ENCODE measurements at places on chromosomes 12 and 14.
A peak's percentile ranks its signal among the peaks of the same experiment; 100 is the strongest.

- DNase-seq, result peak; percentile 65
These were observed 565 bp downstream of the SPRYD3 start for GRCh38 chr12:53078425-53079225.

GRCh38 chr12:31899109-31899508, 60.1 kb upstream of the RESF1 start:
- no peak for DNase-seq

- DNase-seq, result no peak
These were observed 186.6 kb upstream of the PLEKHG7 start for GRCh38 chr12:92516277-92516600.

DNA sequence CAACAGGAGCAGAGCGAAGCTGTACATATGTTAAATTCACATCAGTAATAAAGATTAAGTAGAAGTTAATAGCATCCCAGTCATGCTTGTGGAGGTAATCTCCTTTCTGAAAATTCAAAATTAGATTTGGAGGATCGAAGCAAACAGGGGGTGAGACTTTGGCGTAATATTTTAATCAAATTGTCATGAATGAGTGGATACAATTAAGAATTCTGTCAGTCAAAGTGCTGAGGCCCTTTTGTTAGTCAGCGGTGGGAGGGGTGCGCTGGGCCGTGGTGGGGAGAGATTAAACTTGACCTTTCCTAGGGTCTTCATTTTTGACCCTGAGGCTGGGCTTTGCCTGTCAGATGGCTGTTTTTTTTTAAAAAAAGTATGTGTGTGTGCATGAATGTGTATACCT, 226.7 kb downstream of the VRK1 start:
- no peak for DNase-seq

- DNase-seq, result no peak
These were observed 22.9 kb upstream of the AKAP5 start for GRCh38 chr14:64442300-64442988.

- peak; percentile 70 for DNase-seq
These were observed 46.7 kb downstream of the TMCC3 start for GRCh38 chr12:94603434-94604365.

GRCh38 chr14:100376751-100377171, 53.6 kb downstream of the SLC25A47 start:
- no peak for DNase-seq

DNA sequence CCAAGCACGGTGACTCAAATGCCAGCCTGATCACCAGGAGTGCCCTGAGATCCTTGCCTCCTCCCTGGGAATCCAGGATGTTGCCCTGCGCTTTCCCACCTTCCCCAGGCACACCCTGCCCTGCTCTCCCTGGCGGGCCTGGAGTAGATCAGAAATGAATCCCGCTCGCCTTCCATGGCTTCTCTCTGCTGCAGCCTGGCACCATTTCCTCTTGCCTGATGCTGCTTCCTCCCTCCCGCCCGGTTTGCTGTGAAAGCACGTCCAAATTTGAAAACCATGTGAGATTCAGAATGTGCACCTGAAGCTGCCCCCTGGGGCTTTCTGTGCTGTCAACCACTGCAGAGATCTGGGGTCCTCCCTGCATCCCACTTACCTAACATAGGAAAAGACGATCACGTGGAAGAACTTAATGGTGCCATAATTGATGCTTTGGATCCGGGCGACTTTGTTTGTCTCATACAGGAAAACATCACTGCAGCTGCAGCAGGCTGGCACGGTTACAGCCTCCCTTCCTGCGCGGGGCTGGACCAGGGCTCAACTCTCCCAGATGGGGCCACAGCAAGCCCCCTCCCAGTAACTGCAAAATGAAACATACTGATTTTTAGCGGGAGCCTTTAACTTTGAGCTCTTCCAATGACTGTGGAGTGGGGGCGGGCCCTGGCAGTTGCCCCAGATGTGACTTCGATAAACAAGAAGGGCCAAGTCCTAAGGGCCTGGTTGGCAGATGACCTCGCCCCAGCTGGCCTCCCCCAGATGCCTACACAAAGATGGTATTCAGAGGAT, 24.9 kb upstream of the C12orf76 start:
- DNase-seq, result peak; percentile 44

DNA sequence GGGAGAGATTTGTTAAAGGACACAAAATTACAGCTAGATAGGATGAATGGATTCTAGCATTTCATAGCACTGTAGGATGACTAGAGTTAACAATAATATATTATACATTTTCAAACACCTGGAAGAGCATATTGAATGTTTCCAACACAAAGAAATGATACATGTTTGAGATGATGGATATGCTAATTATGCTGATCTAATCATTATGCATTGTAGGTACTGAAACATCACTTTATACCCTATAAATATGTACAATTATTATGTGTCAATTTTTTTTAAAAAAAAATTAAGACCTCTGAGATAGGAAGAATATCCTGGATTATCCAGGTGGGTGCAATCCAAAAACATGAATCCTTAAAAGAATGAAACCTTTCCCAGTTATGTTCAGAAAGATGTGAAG, 100.3 kb upstream of the CPNE8 start:
- no peak for DNase-seq

DNA sequence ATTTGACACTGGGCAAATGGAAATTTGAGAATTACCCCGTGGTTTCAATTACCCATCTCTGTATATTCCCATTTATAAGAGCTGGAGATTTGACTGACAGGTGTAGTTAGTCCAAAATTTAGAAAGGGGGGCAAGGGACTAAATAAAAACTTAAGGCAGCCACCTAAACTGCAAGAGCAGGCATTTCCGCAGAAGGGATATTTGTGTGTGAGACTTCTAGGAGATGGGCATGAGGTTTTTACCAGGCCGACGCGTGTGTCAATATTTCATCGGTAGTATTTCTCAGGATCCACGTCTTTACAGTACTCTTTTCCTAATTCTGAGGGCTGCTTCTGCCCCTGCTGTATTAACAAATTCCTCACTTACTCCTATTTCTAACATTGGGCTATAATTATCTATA, 1.4 kb downstream of the FAR2 start:
- no peak for DNase-seq

- DNase-seq, result no peak
These were observed 104.5 kb upstream of the AMIGO2 start for GRCh38 chr12:47184229-47184628.

DNA sequence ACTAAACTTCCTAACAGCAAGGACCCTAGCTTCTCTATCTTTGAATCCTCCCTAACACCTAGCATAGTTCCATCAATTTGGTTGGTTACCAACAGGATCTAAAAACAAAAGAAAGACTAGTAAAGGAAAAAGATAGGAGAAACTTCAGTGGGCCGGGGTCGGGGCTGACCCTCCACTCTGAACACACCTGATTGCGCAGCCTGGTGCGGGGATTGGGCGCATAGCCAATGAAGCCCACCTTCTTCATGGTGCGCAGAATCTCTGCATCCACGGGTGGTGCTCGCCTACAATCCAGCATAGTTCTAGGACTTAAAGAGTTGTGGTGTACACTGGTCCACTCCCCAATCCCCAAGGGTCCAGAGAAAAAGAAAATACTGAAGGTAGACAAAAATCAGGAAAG, 7.7 kb downstream of the PAN2 start:
- DNase-seq, result no peak

DNA sequence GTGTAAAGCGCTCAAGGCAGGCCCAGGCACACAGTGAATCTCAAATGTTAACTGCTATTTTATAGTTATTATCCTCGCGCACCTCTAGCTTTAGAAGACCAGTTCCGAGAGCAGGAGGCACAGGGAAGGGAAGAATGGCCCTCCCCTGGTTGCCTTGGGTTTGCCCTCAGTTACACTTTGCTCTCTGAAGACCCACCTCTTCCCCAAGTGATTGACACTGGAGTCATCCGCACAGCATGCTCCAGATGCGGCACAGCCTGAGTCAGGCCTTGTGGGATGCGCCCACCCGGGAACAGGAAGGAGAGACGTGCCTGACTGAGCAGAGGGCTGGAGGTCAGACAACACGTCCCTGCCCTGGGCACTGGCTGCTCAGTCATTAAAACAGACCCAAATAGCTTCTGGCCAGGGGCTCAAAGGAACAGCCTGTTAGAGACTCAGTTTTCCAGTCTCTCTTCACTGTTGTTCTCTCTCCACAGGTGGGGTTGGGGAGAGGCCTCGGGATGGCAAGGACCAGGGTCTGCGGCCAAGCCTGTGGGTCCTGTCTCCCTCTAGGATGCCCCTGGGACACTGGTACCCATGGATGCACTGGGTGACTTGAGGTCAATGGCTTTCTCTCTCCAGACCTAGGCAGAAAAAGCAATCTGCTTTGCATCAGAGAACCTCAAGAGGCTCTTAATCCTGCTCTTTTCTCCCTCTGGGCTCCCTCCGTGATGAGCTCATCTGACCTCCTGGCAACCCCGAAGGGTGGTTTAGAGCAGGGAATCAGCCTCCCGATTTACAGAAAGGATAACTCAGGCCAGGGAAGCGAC, 13.6 kb upstream of the MLXIP start:
- no peak for DNase-seq

DNA sequence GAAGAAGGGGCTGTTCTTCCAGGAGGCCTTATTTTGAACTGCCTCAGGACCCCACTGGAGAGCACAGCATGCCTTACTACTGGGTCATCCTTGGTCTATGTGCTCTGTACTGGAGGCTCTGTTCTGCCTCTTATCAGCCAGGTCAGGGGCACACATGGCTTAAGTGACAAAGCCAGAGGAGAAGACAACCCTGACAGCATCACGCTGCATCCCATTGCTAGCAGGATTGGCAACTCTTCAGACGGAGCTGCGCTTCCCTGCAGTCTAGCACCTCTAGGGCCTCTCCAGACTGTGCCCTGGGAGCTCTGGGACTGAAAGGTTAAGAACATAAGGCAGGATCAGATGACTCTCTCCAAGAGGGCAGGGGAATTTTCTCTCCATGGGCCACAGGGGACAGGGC, 17.3 kb upstream of the TIGAR start:
- DNase-seq, result no peak

DNA sequence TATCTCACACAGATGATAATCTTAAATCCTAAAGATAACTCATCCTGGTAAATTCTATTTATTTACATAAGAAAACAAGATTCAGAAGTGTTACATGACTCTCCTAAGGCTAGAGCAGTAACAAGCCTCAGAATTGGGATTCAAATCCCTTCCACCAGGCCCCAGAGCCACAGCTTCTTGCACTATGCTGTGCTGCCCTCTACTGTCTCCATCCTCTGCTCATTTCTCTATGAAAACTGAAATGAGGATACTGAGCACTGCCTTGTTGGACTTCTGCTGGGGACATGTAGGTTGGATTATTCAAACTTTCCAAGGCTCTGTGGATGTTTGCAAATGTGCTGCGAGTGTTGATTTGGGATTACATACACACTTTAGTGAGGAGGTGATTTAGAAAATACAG, 23.5 kb upstream of the C12orf50 start:
- DNase-seq, result peak; percentile 23

DNA sequence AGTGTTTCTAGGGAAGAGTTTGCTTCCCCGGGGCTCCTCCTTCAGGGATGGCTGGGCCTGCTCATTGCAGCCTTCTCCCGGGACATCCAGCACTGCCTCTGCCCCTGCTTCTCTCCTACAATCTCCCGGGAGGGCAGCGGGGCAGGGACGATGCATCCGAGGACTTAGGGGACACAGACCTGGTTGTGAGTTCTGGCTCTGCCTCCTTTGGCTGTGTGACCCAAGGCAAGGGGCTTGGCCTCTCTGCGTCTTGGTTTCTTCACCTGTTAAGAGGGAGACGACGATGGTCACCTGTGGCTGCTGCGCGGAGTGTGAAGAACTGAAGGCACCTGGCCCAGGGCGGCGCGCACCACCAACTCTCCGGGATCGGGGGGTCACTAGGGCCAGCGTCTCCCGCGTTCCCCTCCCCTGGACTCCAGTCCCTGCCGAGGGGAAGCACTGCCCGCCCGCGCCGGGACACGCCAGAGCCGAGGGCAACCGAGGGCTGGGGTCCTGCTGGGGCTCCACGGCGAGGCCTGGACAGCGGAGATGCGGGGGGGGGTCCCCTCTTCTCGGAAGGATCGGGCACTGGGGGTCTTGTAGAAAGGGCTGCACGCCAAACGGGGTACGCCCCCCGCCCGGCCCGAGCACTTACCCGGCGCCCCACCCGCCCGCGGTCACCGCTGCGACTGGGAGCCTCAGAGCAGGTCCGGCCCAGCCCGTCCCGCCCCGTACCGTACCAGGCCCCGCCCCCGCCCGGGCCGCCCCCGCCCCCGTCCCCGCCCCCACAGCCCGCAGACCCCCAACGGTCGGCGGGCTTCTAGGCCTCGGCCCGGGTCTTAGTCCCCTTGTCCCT, at the start of gene HVCN1:
Gene HVCN1 (minus strand): TSS at position 670 of the 835 bp plus-strand sequence. CDS start 5,870 bp downstream, outside the sequence.
- peak; percentile 68 for DNase-seq

DNA sequence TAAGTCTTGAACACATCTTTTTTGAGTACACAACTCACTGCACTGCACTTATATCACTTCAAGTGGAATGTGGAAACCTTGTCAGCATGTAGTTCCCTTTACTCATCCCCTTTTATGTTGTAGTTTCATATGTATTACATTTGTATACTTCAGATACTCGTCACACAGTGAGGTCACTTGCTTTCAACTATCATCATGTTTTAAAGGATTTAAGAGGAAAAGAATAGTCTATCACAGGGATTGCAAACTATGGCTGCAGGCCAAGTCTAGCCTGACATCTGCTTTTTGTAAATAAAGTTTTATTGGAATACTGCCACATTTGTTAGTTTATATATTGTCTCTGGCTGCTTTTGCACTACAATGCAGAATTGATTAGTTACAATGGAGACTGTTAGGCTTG, 24.3 kb downstream of the CNOT2 start:
- DNase-seq, result no peak

- no peak for DNase-seq
These were observed 3.3 kb upstream of the FRS2 start for GRCh38 chr12:69466867-69467266.

DNA sequence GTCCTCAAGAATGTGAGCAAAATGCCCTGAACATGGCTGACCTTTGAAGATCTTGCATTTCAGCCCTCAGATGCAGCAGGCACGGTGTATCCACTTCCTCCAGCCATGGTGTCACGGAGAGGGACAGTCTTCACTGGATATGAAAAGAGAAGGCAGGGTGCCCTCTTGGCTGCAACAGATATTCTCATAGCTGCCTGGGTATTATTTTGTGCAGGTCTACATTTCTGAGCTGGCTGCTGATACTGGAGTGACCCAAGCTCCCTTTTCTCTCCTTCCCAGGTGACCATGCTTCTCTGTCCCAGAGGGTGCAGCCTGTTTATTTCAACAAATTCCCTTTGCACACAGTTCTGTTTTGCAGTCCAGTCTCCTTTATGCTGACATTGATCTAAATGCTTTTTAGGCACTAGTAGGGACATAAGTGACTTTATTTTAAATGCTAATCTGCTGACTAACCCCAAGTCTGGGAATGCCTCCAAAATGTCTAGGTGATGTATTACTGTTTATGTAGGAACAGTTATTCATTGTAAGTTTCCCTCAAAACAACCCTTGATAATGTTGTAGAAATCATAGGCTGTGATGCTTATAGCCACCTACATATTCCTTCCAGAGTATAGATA, 17.4 kb upstream of the PYGL start:
- DNase-seq, result no peak

- no peak for DNase-seq
These were observed 91.4 kb downstream of the PLCZ1 start for GRCh38 chr12:18646286-18646890.

Data from CD4-positive, alpha-beta T cell treated with Interleukin-17A for 4 hours (primary cell).